ENCODE measurements at places on chromosomes 12 and 14.
A peak's percentile ranks its signal among the peaks of the same experiment; 100 is the strongest.

DNA sequence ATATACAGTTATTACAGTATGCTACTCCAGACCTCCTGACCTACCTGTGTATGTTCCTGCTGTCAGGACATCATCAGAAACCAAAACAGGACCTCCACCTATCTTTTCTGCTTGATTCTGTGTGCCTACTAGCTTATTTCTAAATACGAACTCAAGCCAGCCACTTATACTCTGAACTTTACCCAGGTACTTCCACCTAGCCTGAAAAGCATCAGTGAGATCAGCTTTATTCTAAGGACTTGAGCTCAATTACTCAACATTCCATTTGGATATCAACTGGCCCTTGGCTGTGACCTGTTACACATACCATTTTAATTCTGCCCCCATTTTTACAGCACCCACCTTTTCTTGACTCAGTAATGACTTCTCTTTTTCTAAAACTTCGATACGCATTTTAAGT, 29.2 kb downstream of the TRIP11 start:
- no peak for DNase-seq

DNA sequence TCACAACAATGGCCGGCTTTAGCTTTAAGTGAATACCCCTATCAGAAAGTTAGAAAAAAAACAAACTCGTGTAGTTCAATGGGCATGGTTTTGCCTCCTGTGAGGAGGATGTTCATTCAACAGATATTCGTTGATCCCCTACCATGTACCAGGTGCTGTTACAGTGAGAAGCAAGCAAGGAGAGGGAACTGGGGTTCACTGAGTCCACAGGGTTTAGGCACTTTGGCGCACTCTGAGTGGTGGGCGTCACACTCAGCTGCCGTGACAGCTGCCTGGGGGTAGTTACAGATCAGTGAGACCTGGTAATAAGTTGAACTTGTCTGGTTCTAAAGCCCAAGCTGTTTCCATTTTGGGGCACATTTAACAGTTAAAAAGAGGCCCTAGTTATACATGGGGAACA, 74.2 kb downstream of the PAPOLA start:
- DNase-seq: no peak

DNA sequence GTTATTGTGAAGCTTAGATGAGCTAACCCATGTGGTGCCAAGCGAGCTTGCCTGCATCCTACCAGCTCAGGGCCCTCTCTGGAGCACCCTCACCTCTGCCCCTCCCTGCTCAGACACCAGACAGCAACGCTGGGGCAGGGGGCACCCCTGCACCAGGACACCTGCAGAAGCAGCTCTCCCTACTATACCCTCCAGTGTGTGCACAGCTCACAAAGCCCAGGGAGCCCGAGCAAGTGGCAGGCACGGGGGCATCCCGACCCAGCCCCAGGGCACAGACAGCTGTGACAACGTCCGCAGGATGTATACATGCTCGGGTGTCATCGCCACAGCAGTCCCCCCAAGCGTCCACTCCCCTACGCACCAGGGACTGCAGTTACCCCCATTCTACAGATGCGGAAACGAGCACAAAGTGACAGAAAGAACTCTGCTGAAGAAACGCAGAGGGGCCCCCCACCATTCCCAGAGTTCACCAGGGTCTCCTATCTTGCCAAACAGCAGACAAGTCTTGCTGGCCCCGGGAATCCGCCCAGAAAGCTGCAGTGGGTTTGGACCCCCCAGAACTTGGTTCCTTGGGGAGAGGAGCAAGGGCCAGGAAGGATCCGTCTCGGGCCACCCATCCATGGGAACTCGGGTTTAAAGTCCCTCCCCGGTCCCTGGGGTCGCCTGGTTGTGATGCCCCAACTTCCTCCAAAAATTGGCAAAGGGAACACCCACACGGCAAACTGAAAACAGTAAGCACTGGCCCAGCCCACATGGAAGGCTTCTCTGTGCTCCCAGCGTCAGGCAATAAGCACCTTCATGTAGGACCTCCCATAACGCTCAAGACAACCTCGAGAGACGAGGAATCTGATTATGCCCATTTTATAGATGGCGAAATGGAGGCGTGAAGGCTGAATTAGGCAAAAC, 12.0 kb downstream of the NCOR2 start:
- DNase-seq: no peak

DNA sequence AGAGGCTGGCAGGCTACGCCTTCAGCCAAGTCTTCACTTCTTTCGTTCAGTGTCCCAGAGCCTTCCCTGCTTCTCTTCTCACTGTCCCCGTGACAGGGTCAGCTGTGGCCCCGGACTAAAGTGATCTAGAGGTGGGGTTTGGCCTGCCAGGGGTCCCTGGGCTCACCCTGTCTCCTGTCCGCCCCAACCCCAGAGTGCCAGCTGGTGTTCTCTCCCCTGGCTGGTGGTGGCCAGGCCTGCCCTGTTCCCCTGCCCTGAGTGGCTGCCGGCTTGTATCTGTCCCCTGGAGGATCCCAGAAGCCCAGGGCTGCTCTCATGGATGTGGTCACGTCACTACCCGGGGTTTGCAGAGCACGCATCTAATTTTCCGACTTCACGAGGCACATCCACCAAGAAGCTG, 297.4 kb downstream of the GLT1D1 start:
- DNase-seq: no peak

GRCh38 chr12:38878333-38878705, 27.1 kb downstream of the CPNE8 start:
- DNase-seq: no peak

- DNase-seq: no peak
Measured at GRCh38 chr14:88026890-88027289, 22.0 kb downstream of the GPR65 start.

- DNase-seq: no peak
Measured at GRCh38 chr14:102510616-102511520, 1.3 kb upstream of the ANKRD9 start.

GRCh38 chr12:24121911-24122310, 172.4 kb upstream of the SOX5 start:
- DNase-seq: no peak

GRCh38 chr14:23171222-23171975, 12.1 kb downstream of the SLC7A8 start:
- no peak for DNase-seq

DNA sequence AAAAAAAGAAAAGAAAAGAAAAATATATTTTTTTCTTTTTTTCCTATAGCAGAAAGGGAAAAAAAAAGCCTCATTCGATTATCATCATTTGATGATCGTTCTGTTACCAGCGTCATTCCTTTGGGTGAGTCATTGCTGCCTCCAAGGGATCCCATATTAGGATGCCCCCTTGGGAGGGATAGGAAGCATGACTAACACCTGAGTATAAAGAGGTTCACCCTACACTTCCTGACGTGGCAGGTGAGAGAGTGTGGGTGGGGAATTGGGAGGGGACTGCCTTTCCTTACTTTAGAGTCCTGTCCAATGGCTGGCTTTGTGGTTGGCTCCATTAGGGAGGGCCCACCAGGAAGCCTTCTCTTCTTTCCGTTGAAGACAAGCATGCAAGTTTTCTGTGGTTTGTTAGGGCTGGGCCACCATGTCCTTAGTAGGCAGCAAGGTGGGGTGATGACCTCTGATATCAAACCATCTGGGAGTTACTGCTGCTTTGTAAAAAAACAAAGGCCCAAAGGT, 56.1 kb upstream of the FUT8 start:
- DNase-seq: no peak

DNA sequence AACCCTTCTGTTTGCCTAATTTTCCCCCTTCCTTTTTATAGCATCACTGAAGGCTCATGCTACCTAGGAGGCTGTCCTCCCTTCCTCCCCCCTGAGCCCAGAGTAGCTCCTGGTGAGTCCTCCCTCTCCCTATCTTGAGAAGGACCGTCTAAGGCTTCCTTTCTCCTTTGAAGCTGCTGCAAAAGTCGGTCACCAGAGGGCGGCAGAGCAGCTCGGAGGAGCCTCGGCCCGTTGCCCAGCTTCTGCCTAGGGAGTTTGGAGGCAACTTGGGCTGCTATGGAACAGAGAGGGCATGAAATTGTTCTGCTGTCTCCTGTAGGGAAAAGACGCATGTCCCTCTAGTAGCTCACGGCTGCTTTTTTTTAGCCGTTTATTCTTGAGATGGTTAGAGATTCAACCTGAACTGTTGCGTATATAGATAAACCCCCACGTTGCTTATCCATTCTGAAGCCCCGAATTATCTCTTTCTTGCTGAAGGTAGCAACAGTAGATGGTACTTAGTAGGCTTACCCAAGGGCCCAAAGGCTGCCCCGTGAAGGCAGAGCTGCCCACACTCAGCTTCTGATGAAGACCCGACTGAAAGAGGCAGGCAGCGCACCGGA, 5.7 kb downstream of the WNT5B start:
- DNase-seq: peak; percentile 17
